Sigmoid colon (tissue), 7 donors: ENCODE measurements at places on chromosomes 4 and X.

DNA sequence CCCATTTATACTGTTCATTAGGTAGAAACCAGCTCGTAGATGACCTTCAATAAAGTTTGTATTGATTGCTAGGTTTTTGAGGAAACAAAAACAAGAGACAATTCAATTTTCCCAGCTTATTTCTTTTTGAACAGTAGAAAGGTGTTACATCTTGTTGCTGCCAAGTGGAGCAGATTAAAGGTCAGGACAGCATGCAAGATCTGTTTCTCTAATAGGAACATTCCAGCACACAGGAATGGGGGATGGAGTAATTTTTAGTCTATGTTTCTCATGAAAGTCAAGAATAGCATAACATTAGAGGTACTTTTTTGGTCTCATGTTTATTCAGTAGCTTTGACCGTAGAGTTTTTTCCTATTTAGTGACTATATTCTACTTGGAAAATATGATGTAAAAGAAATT, 132.4 kb downstream of the IL1RAPL1 start:
- DNase-seq: no peak

DNA sequence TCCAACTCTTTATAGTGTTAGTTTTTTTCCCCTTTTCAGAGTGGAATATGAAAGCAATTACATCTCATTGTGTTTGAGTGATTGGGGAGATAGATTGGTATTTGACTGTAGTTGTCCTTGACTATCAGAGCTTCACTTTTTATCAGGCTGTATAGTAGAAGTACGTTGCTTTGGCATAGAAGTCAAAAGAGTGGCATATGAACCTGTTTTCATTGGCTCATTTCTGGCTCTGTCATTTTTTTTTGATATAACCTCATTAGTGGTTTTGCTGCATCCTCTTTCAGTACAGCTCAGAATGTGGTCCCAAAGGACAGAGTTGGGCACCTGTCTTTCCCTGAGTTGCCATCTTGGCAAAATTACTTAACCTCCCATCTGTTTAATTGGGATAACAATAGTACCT, 1.4 kb downstream of the TMA16 start:
- no peak for DNase-seq

DNA sequence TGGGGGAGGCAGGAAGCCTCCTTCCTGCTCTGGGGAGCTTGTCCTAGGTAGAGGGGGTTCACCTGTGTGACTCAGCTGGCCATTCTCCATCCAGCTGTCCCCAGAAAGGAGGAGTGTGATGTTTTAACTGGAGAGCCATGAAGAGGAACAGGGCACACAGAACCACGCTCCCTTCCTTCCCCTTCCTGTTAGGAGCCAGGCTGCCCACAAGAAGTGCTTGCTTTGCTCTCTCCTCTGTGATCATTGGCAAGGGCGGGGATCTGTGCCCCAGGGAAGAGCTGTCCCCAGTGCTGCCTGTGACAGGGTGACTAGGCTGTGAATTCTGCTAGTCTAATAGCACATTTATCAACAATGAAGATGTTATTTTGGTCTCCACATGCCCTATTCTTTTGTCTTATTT, 169.6 kb upstream of the GATB start:
- DNase-seq: no peak

GRCh38 chr4:122540838-122541237, 80.0 kb downstream of the IL21 start:
- DNase-seq: no peak

DNA sequence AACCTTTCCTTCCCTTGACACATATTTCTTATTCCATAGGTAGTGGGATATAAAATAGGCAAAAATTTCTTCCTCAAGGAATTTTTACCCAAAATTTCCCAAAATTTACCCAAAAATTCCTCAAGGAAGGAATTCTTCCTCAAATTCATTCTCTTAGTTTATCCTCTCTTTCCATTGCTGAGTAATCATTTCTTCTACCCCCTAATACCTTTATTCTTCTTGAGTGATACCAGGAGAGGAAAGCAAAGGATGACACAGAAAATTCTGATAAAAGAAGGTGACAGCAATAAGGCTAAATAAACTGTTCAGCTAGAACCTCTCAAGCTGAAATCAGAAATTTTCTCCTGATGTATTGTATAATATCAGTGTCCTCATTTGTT, 191.4 kb upstream of the MAB21L2 start:
- DNase-seq: no peak

- DNase-seq: no peak
Observed at GRCh38 chrX:46814966-46815365, 21.9 kb upstream of the RP2 start.

DNA sequence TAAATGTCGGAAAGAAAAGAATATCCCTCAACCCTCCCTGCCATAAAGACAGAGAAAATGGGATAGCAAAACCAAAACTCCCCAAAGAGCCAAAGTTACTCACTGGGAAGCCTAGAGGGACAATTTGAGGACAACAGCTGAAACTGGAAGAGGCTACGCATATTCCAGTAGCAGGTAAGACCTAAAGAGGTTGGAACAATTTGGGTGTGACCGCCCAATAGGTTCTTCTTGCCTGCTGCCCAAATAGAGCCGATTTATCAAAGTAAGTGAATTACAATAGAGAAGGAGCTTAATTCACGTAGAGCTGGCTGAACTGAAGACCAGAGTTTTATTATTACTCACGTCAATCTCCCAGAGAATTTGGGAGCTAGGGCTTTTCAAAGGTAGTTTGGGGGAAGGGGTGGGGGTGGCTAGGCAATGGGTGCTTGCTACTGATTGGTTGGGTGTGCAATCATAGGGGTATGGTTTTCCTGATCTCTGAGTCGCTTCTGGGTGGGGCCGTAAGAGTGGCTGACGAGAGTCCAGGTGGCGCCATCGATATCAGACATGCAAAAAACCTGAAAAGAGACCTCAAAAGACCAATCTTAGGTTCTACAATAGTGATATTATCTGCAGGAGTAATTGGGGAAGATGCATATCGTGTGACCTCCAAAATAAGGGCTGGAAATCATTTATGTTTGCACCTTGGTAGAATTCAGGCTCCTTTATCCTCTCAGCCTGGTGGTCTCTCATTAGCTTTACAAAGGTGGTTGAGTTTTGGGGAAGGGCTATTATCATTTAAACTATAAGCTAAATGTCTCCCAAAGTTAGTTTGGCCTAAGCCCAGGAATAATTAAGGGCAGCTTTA, 39.0 kb upstream of the SLC7A3 start:
- DNase-seq: no peak
